Colonic mucosa (tissue), 4 donors: ENCODE measurements at places on chromosomes 6 and 20. TPM values are rescaled to one million over a fixed set of nuclear protein-coding genes. Genes with fewer than 3 reads are reported as not detected.

- no peak overlapping the region for H3K27ac ChIP-seq
- DNase-seq = no peak
- H3K4me1 ChIP-seq = no peaks in the 10 kb centered on the region
- H3K4me3 ChIP-seq = no peak overlapping the region
- no peaks in the 10 kb centered on the region for H3K27me3 ChIP-seq
Observed at GRCh38 chr20:41014561-41015088, 14.0 kb upstream of the TOP1 start.

GRCh38 chr6:126143761-126144251, 157.5 kb downstream of the TRMT11 start:
- no peak overlapping the region for H3K27ac ChIP-seq
- H3K27me3 ChIP-seq = no peaks in the 10 kb centered on the region
- H3K4me3 ChIP-seq = no peak overlapping the region
- DNase-seq = no peak
- H3K36me3 ChIP-seq = no peaks in the 10 kb centered on the region

COQ3 gene
- total RNA-seq = 8.5 TPM

LRRC73 gene
- total RNA-seq = 0.77 TPM

- no peak overlapping the region for H3K27ac ChIP-seq
- no peaks in the 10 kb centered on the region for H3K36me3 ChIP-seq
- no peaks in the 10 kb centered on the region for H3K27me3 ChIP-seq
- DNase-seq = no peak
Observed at GRCh38 chr6:256169-256568, 36.1 kb upstream of the DUSP22 start.

ZBTB24 gene
- 7.6 TPM for total RNA-seq
